NCI-H2029 (cell line): ENCODE measurements at places on chromosomes 7 and 10.

- no peak for DNase-seq
These were observed 34.0 kb upstream of the DKK1 start for GRCh38 chr10:52280051-52280450.

GRCh38 chr7:45682836-45683555, 108.8 kb downstream of the ADCY1 start:
- no peak for DNase-seq

DNA sequence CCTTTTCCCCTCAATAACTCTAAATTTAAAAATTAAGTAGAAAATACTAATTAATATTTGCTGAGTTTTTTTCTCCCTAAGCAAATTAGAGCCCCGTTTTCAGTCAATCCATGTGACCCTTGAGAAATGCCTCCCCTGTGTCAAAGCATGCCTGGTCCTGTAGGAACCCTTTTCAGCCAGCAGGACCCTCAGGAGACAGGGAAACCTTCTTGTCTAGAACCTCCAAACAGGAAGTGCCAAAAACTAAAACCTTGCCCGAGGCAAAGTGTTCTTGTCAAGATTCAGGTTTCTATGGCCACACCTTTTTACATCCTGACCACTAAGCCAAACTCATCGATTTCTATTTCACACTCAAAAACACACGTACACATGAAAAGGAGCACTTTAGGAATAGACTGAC, 60.1 kb upstream of the NFE2L3 start:
- no peak for DNase-seq

GRCh38 chr7:106561151-106561550, 99.8 kb downstream of the CCDC71L start:
- DNase-seq, result no peak

DNA sequence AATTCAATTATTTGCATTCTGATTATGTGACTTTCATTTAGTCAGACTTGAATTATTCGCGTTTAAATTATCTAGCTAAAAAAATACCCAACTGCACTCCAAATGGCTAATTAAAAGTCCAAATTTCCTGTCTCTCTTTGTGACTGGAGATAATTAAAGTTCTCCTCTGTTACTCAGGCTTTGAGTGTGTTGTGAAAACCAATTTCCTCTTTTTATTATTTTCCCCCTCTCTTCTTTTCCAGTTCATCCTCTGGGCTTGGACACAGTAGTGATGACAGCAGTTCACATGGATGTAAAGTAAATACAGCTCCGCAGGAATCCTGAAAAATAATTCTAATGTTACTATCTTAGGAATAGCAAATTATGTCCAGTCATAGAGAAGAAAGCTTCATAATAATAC, 80.6 kb downstream of the SNX10 start:
- no peak for DNase-seq

DNA sequence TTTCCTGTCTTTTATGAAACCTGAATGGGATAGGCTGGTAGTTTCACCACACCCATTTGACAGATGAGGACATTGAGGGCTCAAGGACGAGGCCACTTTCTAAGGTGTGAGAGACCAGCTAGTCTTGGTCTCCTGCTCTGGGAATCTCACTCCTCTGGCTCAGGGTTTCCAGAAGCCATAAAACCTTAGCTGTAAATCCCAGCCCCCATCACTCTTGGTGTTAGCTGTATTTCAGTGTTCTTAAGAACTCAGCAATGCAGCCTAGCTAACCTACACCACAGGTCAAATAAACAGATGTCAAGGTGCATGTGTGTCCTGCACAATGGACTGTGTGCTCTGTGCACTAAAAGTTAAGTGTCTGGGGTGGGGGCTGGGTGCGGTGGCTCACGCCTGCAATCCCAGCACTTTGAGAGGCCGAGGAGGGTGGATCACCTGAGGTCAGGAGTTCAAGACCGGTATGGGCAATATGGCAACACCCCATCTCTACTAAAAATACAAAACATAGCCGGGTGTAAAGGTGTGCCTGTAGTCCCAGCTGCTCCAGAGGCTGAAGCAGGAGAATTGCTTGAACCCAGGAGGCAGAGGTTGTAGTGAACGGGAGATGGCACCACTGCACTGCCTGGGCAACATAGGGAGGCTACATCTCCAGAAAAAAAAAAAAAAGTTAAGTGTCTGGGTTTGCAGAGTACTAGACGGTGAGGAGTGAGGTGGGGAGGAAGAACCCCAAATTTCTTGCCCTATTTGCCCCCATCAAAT, 567 bp upstream of the EPO start:
- DNase-seq, result no peak

- no peak for DNase-seq
These were observed 47.8 kb upstream of the TMEM213 start for GRCh38 chr7:138749960-138750359.

GRCh38 chr10:57420881-57421280, 846.8 kb downstream of the IPMK start:
- DNase-seq, result no peak

GRCh38 chr7:65233409-65234034, 140.1 kb upstream of the ZNF92 start:
- DNase-seq, result no peak

GRCh38 chr7:107933386-107934013, 42.5 kb downstream of the DLD start:
- DNase-seq, result no peak

DNA sequence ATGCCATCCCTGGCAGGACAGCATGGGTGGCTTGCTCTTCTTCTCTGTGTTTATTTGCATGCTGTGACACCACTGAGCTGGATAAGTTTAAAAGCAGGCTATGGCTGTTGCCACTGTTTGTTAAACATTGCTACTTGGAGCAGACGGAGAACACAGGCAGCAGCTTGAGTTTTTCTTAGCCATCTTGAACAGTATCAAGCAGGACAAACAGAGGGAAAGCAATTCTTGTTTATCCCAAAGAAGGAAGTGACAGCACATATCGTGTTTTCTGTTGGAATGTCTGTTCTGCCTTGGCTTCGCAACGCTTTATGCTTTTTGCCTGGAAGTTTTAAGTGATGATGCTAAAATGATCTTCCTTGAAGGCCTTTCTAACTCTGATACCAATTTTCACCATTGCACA, 73.8 kb downstream of the MKX start:
- DNase-seq, result no peak

DNA sequence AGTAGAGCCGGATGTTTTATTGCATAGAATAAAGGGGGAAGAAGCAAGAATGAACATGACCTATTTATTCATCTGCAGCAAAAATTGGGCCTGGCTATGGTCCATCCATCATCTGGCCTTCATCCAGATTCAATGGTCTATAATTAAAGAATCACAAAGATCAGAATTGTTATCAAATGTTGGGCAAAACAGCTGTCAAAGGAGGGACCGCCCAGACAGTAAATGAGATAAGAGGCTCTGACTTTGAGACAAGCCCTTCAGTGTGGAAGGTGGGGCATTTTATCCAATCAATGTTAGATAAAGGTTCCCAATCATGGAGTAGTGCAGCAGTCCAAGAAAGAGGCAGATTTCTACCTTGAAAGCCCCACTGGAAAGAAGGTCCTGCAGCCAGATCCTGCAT, 153.5 kb downstream of the PARD3 start:
- no peak for DNase-seq

GRCh38 chr10:129335942-129336341, 131.1 kb upstream of the MGMT start:
- no peak for DNase-seq

- DNase-seq, result no peak
These were observed 20.1 kb downstream of the CCSER2 start for GRCh38 chr10:84348447-84348846.

DNA sequence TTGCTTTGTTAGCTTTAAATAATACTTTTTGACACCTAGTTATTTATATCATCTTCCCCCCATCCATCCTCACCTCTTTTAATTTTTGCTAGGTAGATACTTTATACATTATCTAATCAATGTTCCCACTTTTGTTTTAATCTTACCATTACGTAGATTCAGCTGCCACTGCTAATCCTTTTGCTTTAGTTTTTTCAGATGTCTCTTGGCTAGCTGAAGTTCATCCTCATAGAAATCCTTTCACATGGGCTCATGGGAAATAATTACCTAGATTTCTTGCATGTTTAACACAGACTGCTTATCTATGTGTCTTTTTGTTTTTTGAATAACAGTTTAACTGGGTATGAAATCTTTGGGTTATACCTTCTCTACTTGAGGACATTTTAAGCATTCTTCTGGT, 60.1 kb downstream of the ZNRF2 start:
- DNase-seq, result no peak

GRCh38 chr10:38147686-38148085, 53.5 kb downstream of the ZNF37A start:
- no peak for DNase-seq

- no peak for DNase-seq
These were observed 12.2 kb downstream of the HOXA1 start for GRCh38 chr7:27083646-27084045.

GRCh38 chr10:129938460-129938859, 25.6 kb downstream of the EBF3 start:
- no peak for DNase-seq

DNA sequence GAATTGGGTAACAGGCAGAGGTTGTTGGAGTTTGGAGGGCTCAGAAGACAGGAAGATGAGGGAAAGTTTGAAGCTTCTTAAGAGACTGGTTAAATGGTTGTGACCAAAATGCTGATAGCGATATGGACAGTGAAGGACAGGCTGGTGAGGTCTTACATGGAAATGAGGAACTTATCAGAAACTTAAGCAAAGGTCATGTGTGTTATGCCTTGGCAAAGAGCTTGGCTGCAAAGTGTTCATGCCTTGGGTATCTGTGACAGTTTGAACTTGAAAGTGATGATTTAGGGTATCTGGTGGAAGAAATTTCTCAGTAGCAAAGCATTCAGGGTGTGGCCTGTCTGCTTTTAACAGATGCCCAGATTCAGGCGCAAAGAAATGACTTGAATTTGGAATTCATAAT, 64.5 kb upstream of the EEPD1 start:
- no peak for DNase-seq

- no peak for DNase-seq
These were observed 8.1 kb downstream of the TFAM start for GRCh38 chr10:58393317-58393716.

- DNase-seq, result no peak
These were observed 13.4 kb downstream of the FAM53B start for GRCh38 chr10:124730790-124731189.

GRCh38 chr7:74284781-74285259, 4.4 kb upstream of the CLIP2 start:
- DNase-seq, result no peak

DNA sequence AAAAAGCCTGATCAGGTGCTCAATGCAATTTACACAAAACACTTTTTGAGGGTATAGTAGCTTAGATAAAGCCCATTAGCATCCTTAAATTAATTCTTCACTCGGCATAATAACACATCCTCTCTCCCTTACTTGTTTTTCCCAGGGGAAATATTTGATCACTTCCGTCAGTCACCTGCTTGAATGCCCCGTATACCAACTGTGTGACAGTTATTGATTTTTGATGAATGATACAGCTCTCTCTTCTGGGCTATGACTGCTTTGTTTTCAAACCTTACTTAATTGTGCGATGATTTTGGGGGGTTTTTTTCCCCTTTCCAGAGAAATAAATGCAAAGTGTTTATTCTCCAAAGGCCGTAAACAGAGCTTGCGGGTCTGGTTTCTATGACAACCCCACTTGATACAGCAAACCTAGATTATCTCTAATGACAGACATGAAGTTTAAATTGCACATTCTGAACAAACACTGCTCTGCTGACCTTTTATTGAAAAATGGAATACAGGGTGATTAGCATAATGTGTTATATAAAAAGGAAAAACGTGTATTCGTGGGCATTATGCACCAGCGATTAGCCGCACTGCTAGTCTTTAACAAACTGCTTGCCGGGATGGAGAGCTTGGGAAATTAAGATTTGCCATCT, 78.4 kb upstream of the NANOS1 start:
- no peak for DNase-seq

DNA sequence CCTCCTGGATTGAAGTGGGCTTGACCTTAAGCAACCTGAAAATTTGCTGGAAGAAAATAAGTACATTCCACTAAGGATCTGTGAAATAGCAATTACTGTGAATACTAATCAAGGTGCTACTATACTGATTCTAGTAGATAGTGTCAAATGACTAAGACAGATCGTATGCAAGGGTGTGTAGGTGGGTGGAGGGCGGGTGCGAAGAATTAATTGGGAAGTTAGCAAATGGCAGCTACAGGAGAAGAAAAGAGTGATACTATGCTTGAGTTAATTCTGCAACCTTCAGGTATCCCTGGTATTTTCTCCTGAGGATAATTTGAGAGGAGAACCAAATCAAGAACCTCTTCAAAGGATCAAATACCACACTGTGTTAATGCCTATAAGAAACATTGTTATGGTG, 501.9 kb downstream of the INHBA start:
- DNase-seq, result no peak

- DNase-seq, result no peak
These were observed 208.0 kb upstream of the PPP2R2D start for GRCh38 chr10:131692686-131693334.

- DNase-seq, result no peak
These were observed 37.0 kb downstream of the NRAP start for GRCh38 chr10:113626809-113627355.

DNA sequence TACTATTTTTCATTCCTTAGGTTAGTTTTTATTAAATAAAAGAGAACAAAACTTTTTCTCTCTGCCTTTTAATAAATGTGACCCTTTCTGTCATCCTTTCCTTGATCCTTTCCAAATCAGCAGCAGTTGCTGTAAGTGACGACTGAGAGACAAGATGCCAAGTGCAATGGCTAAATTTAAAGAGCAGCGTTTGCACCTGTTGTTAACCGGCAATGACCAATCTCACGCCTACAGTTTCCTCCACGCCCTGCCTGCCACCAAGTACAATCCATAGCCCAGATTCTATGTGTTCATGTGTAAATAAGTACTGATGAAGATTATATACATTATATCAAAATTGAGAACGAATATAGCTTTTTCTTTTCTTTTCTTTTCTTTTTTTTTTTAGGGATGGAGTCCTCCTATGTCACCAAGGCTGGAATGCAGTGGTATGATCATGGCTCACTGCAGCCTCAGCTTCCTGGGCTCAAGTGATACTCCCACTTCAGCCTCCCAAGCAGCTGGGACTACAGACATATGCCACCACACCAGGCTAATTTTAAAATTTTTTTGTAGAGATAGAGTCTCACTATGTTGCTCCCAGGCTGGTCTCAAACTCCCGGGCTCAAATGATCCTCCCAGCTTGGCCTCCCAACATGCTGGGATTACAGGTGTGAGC, 6.5 kb upstream of the MCU start:
- no peak for DNase-seq

- DNase-seq, result no peak
These were observed 44.1 kb downstream of the MTURN start for GRCh38 chr7:30178748-30179436.

DNA sequence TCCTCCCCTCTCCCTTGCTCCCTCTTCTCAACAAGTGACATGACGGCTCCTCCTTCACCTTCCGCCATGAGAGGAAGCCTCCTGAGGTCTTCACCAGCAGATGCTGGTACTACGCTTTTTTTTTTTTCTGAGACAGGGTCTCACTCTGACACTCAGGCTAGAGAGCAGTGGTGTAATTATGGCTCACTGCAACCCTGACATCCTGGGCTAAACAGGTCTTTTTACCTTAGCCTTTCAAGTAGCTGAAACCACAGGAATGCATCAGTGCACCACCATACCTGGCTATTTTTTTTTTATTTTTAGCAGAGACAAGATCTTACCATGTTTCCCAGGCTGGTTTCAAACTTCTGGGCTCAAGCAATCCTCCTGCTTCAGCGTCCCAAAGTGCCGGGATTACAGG, 43.6 kb downstream of the MDH2 start:
- no peak for DNase-seq

GRCh38 chr7:80819503-80819902, 99.3 kb downstream of the SEMA3C start:
- DNase-seq, result no peak

- no peak for DNase-seq
These were observed 45.4 kb downstream of the TMEM229A start for GRCh38 chr7:123987445-123987844.

- DNase-seq, result no peak
These were observed 298.5 kb upstream of the FOXK1 start for GRCh38 chr7:4383584-4383983.
